ENCODE measurements at places on chromosomes 4 and X. TPM values are rescaled to one million over a fixed set of nuclear protein-coding genes. Genes with fewer than 3 reads are reported as not detected.

The MAGEB16 gene
- total RNA-seq: not detected

The SSX1 gene
- not detected for total RNA-seq

The BEX5 gene
- 1.8 TPM for total RNA-seq

The NPY2R gene
- total RNA-seq: not detected

The CFP gene
- total RNA-seq: 2.3 TPM

The TMPRSS11B gene
- not detected for total RNA-seq

The ASB12 gene
- total RNA-seq: not detected

The RNF150 gene
- not detected for total RNA-seq

The IBSP gene
- not detected for total RNA-seq

The FOXR2 gene
- total RNA-seq: not detected

The HMGN5 gene
- 3.3 TPM for total RNA-seq

The LEF1 gene
- 22.7 TPM for total RNA-seq

DNA sequence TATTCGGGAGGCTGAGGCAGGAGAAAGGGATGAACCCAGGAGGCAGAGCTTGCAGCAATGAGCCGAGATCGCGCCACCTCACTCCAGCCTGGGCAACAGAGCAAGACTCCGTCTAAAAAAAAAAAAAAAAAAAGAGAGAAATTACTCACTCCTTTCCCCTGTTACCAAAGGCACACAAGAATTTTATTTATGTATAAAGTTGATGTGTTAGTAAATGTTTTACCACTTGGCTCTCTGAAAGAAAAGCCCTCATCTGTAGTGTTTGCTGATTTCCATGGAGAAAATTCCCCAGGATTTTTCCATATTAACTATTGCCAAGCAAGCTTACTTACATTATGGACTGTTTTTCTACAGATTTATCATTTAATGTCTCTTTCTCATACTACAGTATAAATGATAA lies 142.1 kb upstream of the PABPC4L start:
- DNase-seq: no peak

DNA sequence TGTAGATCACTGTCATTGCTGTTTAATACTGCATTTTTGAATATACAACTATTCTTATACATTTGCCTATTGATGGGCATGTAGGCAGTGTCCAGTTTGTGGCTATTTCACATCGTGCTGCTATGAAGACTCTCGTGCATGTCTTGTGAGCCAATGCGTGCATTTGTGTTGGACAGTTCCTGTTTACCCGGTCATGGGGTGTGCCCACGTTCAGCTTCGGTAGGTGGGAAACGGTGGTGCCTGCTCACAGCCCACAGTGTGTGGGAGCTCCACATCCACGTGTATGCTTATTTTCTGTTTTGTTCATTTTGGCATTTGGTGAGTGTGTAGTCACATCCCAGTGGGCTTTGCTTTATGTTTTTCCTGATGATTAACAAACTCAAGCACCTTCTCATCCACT lies 19.7 kb upstream of the RNF212 start:
- no peak for DNase-seq

DNA sequence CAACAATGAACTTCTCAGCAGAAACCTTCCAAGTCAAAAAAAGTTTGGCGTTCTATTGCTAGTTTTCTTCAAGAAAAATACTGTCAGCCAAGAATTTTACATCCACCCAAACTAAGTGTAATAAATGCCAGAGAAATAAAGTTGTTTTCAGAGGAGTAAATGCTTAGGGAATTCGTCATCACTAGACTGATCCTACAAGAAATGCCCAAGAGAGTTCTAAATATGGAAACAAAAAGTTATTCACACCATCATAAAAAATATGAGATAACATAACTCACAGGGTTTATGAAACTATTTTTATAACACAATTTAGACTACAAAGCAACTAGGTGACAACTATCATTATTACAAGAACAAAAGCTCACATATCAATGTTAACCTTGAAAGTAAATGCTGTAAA lies 259.5 kb upstream of the GABRA2 start:
- no peak for DNase-seq

DNA sequence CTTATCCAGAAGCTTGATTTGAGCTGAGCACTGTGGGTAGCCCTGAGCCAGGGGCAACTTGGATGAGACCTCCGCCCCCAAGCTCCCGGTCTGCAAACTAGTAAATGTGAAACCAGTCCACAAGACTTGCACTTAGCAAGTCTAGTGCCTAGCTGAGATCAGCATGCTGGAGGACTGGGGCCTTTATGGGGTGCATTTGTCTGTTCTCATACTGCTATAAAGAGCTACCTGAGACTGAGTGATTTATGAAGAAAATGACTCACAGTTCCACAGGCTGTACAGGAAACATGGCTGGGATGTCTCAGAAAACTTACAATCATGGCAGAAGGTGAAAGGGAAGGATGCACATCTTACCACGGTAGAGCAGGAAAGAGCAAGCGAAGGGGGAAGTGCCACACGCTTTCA lies 42.1 kb upstream of the HOPX start:
- DNase-seq: no peak

- DNase-seq: no peak
Observed at GRCh38 chr4:94680176-94680862, 77.4 kb upstream of the BMPR1B start.

DNA sequence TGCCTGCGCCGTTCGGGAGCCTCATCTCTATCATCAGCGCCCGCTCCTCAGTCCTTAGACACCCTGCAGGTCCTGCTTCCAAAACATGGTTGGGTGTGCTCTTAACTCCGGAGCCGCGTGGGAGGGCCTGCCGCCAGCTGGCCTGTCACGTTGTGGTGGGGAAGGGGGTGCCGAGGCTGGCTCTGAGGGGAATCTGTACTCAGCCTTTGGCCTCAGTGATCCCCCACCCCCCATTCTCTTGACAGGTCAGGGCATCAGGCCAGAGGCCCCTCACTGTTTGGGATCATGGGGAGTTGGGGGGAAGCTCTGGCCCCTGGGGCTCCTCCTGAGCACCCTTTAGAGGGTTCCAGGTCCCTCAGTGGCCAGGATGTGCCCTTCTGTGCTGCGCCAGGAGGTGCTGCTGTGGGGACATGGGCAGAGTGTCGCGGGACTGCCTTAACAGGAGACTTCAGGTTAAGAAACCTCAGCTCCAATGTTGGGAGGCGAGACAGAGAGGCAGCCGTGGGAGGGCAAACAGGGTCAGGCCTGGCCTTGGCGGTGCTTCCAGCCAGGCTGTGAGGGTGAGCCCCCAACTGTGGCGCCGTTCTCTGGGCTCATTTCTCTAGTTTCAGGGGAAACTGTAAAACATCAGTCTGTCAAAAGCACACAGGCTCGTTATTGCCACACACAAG lies 33.5 kb downstream of the TRMT44 start:
- no peak for DNase-seq

- no peak for DNase-seq
Observed at GRCh38 chr4:187357045-187357643, 633.5 kb upstream of the FAT1 start.

- no peak for DNase-seq
Observed at GRCh38 chr4:140097572-140097971, 56.4 kb downstream of the MAML3 start.

- no peak for DNase-seq
Observed at GRCh38 chr4:93317561-93317960, 511.0 kb upstream of the ATOH1 start.

- DNase-seq: no peak
Observed at GRCh38 chr4:159937595-159937994, 834.7 kb downstream of the RAPGEF2 start.

Data from natural killer cell treated with Interleukin-12 subunit alpha and Interleukin-12 subunit beta and Interleukin-15 and Interleukin-18, amount 100 ng/mL, for 72 hours (primary cell).